Activated gamma-delta T cell treated with anti-CD3 and anti-CD28 coated beads, Interleukin-2, amount 50 U/mL, for 16 hours (primary cell): ENCODE measurements at places on chromosomes 13 and 19.

GRCh38 chr13:27264181-27264580 lies 6.4 kb upstream of the RASL11A start:
- no peak for DNase-seq

- DNase-seq = no peak
Observed at GRCh38 chr19:6071875-6072274, 38.4 kb downstream of the RFX2 start.

- DNase-seq = no peak
Observed at GRCh38 chr19:54952591-54953344, 5.4 kb upstream of the NLRP7 start.

DNA sequence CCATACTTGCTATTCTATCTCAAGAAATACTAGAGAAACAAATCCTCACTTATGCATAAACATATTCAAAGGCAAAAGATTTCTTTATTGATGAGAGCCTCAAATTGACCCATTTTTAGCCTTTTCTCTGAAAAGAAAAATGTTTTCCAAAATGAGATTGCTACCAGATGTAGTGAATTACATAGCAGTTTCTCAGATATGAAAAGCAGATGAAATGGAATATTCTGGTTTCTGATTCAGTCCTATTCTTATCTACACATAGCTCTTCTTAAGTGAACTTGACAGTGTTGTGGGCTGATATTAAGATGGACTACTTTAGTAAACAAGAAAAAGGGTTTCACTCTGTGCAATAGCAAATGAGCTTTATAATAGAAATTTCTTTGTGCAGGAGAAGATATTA lies 183.5 kb downstream of the DNAJC15 start:
- DNase-seq = no peak

- DNase-seq = no peak
Observed at GRCh38 chr13:46662690-46663089, 109.7 kb downstream of the LRCH1 start.

GRCh38 chr19:8075158-8076074 lies 22.9 kb downstream of the CCL25 start:
- DNase-seq = no peak

- no peak for DNase-seq
Observed at GRCh38 chr13:64675255-64675892, 2554.8 kb downstream of the PCDH9 start.

GRCh38 chr19:51904331-51905165 lies at the start of gene ZNF649:
TSS of gene ZNF649 (minus strand) at chr19:51905017. CDS start at chr19:51900107, 4,910 bp downstream.
- DNase-seq = peak; percentile 63

- DNase-seq = no peak
Observed at GRCh38 chr13:84481958-84482357, 599.7 kb upstream of the SLITRK1 start.

DNA sequence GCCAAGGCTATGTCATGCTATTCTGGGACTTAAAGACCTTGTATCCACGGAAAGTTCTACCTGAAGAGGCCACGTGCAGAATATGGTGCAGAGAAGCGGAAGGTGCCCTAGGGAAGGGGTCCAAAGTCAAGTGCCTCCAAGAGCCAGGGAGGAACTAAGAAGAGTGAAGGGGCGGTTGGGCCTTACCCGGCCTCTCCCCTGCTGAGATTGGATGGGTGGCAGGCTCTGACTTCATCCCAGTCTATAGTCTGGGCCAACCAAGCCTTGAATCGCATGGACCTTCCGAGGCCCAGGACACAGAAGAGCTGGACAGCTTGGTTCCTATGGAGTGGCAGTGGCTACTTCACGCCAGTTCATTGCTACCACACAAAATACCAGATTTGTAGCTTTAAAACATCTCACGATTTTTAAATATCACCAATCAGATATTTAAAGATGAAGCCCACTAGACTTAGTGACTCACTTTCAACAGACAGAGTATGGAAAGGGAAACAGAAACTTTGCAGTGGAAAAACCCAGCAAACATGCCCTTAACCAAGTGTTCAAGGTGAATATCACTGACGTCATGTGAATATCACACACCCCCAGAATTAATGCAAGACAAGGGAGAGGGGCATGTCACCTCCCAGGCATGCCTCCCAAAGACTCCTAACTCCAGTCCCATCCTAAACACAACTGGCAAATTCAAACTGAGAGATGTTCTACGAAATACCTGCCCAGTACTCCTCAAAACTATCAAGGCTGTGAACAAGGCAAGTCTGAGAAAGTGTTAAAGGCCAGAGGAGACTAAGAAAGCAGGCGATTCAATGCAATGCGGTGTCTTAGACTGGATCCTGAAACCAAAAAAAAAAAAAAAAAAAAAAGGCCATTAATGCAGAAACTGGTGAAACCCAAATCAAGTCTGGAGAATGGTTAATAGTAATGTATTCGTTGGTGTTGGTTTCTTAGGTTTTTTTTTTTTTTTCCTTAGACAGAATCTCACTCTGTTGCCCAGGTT lies 10.2 kb downstream of the C19orf12 start:
- no peak for DNase-seq

GRCh38 chr13:39501702-39502324 lies 101.2 kb downstream of the LHFPL6 start:
- no peak for DNase-seq

- peak; percentile 60 for DNase-seq
Observed at GRCh38 chr19:17125728-17126677, 50.4 kb downstream of the MYO9B start.

- DNase-seq = peak; percentile 61
Observed at GRCh38 chr19:13850910-13851733, 25.8 kb upstream of the NANOS3 start.

- DNase-seq = no peak
Observed at GRCh38 chr13:93409816-93410215, 183.2 kb downstream of the GPC6 start.
